ENCODE measurements at places on chromosomes 4 and X. TPM values are rescaled to one million over a fixed set of nuclear protein-coding genes. Genes with fewer than 3 reads are reported as not detected.

- DNase-seq, result no peak
These were observed 52.9 kb downstream of the TMEM150C start for GRCh38 chr4:82508806-82509428.

GRCh38 chrX:46837558-46838485 is 979 bp downstream of the RP2 start:
- DNase-seq, result peak; percentile 26

GRCh38 chrX:17521871-17522693 is 147.1 kb downstream of the NHS start:
- no peak for DNase-seq

DNA sequence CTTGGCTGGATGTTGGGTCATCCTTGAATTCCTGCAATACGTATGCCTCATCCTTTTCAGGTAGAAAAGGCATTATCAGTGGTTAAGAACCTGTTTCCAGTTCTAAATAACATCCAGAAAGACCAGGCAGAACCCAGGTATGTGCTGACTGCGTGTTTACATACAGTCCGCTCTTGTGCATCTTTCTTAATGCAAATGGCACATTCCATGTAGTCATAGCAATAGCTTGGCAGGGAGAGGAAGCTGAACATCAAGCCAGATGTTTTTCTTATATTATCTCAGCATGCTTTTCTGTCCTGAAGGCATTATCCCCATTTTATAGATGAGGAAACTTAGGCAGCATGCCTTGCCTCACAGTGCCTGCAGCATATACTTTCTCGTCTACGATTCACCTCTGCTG is 2.1 kb downstream of the DCLK2 start:
- DNase-seq, result no peak

- no peak for DNase-seq
These were observed 65.7 kb downstream of the CLCN5 start for GRCh38 chrX:49988143-49988542.

GRCh38 chr4:85426366-85426765 is 48.6 kb upstream of the ARHGAP24 start:
- no peak for DNase-seq

The NIPAL1 gene
- 1.9 TPM for total RNA-seq

- no peak for DNase-seq
These were observed 70.1 kb downstream of the GABRB1 start for GRCh38 chr4:47101453-47101852.

The LARP1B gene
- 21.0 TPM for total RNA-seq

DNA sequence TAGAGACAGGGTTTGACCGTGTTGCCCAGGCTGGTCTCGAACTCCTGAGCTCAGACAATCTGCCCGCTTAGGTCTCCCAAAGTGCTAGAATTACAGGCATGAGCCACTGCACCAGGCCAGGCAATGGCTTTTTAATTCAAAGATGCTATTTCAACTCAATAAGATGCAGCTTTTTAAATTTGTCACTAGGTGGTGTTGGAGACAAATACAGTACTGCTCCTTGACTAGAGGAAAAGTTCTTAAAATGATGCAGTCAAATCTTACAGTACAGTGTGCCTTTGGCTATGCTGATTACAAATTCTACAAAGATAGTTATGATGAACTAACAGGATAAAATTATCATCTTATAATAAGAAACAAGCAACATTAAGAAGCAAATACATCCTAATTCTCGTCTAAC is 441.1 kb downstream of the KCNIP4 start:
- peak; percentile 1 for DNase-seq

DNA sequence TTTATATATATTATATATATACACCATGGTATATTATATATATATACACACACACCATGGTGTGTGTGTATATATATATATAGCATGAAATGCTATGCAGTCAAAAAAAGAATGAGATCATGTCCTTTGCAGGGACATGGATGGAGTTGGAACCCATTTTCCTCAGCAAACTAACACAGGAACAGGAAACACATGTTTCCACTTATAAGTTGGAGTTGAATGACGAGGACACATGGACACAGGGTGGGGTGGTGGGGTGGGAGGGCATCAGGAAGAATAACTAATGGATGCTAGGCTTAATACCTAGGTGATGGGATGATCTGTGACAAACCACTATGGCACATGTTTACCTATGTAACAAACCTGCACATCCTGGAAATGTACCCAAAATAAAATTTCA is 293.6 kb upstream of the NDST3 start:
- DNase-seq, result no peak

- DNase-seq, result no peak
These were observed 444.1 kb downstream of the BCOR start for GRCh38 chrX:39653691-39654090.

DNA sequence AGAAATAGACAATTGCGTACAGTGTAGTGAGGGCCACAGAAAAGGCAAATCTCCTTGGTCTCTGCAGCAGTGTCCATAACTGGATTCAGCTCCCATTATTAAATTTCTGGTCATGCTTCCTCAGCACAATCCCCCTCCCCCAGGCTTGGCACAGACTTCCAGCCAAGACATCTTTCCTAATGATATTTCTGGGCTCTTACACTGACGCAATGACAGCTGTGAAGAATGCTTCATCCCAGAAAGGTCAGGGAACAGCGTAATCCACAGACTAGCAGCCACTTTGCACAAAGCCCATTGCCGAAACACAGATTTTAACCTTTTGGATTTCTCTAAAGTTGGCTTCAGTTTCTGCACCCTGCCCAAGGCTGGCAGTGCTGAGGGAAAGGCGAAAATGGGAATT is 597.6 kb upstream of the CPEB2 start:
- DNase-seq, result no peak

The CT83 gene
- not detected for total RNA-seq

- no peak for DNase-seq
These were observed 445.7 kb downstream of the SMARCA1 start for GRCh38 chrX:129077424-129078170.

DNA sequence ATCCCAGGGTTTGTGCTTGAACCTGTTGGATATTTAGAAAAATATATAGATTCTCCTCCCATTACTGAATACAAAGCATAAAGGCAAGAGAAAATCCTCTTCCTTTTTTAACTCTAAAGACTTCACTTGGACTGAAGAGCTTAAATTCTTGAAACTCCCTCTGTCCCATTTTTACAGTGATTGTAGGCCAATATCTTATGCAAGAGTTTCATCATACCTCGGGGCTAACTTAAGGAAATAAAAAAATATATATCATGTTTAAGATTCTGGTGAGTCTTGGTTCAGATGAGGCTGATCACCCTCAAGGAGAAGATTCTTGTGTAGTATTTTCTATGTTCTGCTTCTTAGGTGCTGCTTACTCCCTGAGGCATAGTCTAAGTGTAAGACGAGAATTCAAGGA is 1449.6 kb downstream of the C4orf33 start:
- DNase-seq, result no peak

DNA sequence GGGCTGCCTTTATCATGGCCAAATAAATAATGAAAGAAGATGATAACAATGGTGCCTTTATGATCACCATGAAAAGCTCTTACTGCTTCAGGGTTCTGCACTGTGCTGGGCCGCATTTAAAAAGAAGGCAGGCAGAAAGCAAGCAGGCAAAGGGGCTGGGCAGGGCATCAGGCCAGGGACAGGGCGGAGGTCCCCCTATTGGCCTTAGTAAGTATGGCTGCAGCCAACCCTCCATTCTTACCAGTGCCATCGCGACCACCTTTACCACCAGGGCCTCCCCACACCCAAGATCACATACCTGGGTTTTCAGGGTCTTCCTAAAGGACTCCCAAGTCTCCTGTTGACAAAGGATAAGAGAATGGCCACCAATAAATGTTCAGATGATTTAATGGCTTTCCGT is 38.9 kb downstream of the CNGA2 start:
- no peak for DNase-seq

GRCh38 chr4:121464854-121465253 is 84.0 kb upstream of the QRFPR start:
- no peak for DNase-seq

The GAGE1 gene
- total RNA-seq, result not detected

- no peak for DNase-seq
These were observed 66.0 kb downstream of the TRMT44 start for GRCh38 chr4:8506373-8507195.

- no peak for DNase-seq
These were observed 289.8 kb downstream of the ADGRL3 start for GRCh38 chr4:61489927-61490326.

The TBC1D14 gene
- 50.4 TPM for total RNA-seq

GRCh38 chr4:61245069-61245714 is 45.1 kb downstream of the ADGRL3 start:
- DNase-seq, result no peak

DNA sequence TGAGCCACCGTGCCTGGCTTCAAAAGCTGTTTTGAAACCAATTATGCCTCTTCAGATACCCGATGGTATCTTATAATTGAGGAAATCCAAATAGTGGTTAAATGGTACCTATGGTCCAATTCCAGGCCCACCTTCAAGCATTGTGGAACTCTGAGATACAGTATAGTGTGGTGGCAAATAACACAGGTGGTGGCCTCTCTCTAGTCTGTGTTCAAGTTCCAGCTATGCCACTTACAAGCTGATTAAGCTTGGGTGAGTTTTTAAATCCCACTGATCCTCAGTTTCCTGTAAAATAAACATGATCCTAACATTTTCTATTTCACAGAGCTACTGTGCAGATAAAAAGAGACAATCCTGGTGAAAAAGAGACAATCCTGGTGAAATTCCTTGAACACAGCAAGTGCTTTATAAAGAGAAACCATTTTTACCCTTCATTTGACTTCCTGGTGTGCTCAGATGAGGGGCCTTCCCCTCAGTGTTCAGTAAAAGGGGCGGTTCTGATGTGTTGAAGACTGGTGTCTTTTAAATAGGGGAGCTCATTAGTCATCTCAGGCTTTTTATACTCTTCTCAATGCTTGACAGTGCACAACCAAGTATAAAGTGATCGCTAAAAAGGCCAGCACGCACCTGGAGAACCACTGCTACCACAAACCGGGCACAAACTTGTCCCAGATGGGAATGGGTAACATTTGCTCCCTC is 30.8 kb upstream of the CD40LG start:
- DNase-seq, result no peak

Measured in OCI-LY7 (cell line).